ENCODE measurements at places on chromosomes 5 and 9. TPM values are rescaled to one million over a fixed set of nuclear protein-coding genes. Genes with fewer than 3 reads are reported as not detected.
A peak's percentile ranks its signal among the peaks of the same experiment; 100 is the strongest.

SLC36A2 gene
- not detected for total RNA-seq

GRCh38 chr9:111966861-111967291 lies 70.3 kb downstream of the UGCG start:
- DNase-seq = no peak

DNA sequence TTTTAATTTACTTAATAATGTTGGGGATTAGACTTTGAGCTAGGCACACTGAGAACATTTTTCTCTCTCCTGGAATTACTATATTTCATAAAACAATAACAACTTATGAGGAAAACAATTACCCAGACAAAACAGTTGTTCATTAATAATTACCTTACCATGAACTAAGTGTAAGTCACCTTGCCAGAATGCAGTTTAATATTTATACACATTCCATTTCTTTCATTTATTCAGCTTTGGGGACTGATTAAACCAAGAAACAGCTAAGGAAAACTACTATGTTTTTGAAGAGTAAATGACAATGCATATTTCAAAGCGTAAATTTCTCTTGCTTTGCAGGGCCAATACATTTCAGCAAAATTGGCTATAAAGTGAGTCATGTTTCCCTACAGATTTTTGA lies 616.2 kb downstream of the PRELID2 start:
- DNase-seq = no peak

GRCh38 chr5:26329562-26330189 lies 708.7 kb downstream of the CDH9 start:
- DNase-seq = no peak

- no peak for DNase-seq
Observed at GRCh38 chr5:67178085-67178484, 18.5 kb downstream of the CD180 start.

- DNase-seq = no peak
Observed at GRCh38 chr5:166346726-166347374, 1944.6 kb upstream of the WWC1 start.

GRCh38 chr9:107405511-107405910 lies 84.1 kb downstream of the KLF4 start:
- DNase-seq = no peak

- DNase-seq = peak; percentile 18
Observed at GRCh38 chr9:133168432-133168831, 4.7 kb upstream of the GBGT1 start.

SLC25A2 gene
- total RNA-seq = 0.64 TPM

CDO1 gene
- 20.1 TPM for total RNA-seq

DNA sequence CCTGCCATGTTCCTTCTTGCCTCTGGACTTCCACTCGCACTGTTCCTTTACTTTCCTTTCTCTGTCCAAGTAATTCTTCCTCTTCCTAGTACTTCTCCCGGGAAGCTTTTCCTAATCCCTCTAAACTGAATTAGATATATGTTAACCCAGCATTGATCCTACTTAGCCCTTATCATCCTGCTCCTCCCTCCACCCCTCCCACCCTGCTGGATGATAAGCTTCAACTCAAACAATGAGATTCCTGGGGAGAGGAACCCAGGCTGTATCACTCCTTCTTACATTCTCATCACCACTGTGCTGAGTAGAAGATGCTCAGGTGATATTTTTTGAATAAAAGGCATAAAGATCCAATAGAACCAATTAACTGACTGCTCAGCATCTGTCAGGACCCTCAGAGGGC lies 45.7 kb downstream of the CDK5RAP2 start:
- DNase-seq = no peak

DNA sequence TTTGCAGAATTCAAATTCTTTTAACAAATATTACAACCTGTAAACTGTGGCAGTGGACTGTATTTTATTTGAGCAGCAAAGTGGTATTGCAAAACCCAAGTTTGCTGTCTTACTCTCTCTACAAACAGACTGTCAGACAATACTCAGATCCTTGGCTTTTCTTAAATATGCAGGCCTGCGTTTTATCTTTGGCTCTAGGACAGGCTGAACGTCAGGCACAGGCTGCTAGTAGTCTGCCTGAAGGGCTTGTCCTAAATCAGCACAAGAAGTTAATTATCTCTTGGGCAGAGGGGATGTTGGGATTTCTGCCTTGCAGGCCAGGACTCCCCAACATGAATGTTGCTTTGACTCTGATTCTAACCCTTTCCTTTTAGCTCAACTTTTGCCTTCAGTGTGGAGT lies 147.5 kb downstream of the SLIT3 start:
- DNase-seq = no peak

ARHGEF37 gene
- total RNA-seq = 13.3 TPM

DNA sequence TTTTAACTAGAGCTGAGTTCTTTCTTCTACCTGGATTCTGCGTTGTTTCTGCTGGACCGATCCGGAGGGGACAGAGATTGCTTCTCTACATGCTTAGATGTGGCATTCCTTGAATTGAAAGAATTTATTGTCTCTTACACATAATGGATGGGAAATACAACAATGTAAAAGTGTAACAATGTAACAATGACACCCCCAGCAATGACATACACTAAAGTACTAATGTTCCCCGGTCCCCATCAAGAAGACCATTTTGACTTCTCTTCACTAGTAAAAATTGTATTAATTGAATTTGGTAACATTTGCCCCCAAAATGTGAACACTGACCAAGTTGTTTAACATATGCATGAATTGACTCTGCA lies 760.2 kb downstream of the TAF11L14 start:
- no peak for DNase-seq

DNA sequence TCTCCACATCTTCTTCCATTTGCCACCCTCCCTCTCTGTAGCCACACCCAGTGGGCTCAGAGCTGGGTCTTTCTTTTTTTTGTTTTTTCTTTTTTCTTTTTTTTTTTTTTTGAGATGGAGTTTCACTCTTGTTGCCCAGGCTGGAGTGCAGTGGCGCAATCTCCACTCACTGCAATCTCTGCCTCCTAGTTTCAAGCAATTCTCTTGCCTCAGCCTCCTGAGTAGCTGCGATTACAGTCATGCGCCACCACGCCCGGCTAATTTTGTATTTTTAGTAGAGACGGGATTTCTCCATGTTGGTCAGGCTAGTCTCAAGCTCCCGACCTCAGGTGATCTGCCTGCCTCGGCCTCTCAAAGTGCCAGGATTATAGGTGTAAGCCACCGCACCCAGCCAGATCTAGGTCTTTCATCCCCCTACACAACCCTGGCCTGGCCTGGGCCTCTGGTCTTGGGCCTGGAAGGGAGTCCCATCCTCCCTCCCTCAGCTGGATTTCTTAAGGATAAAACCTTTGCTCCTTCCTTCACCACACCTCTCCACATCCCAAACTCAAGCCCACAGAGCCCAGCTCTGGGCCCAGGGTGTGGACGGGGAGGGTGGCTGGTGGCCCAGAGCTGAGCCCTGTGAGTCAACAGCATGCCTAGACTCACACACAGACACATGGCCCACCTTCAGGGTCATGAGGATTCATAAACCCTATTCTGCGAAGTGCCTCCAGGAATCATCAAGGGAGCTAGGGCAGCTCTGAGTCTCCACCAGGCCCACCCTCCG lies 18.8 kb upstream of the KCNIP1 start:
- DNase-seq = no peak

DNA sequence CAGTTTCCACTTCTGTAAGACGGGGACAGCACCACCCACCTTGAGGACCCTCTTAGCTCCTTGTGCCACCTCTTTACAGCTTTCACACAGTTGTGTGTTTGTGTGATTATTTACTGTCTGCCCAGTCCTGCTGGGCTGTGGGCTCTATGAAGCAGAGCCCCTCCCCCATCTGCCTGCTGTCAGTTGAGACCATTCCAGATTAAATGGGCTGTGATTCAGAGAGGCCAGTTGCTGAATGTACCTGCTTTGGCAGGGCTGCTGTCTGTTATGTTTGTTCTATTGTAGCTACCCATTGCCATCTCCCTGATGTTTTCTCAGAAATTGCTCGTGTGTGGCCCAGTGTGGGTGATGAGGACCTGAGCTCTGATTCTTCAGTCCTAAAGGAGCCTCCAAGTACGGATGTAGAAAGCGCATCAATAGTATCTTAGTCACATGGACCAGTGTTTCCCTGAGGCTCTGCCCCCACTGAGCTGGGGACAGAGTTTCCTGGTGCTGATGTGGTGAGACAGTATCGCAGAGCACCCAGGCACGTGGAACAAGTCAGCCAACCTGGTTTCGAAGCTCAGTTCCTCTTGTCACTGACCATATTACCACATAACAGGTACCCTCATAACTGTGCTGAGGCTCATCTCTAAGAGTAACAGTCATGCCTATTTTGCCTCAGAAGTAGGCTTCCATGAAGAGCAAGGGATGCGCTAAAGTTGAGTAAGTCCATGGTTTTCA lies 3.7 kb downstream of the ANGPTL2 start:
- DNase-seq = no peak

DNA sequence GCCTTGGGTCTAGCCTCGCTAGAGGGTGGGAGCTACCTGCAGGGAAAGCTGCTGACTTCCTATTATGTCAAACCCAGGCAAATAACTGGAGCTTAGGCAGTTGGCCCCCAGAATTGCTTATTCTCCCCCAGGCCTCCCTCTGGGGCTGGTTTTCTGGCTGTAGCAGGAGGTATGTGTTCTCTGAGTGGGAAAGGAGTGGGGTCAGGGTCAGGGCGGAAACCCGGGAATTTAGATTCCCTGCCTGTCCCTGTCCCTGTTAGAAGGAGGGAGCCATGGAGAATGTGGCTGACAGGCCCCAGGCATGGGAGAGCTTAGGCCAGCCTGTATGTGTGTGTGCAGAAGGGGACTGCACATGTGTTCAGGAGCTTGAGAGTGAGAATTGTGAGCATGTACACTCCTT lies 13.6 kb upstream of the CXXC5 start:
- DNase-seq = no peak

DNA sequence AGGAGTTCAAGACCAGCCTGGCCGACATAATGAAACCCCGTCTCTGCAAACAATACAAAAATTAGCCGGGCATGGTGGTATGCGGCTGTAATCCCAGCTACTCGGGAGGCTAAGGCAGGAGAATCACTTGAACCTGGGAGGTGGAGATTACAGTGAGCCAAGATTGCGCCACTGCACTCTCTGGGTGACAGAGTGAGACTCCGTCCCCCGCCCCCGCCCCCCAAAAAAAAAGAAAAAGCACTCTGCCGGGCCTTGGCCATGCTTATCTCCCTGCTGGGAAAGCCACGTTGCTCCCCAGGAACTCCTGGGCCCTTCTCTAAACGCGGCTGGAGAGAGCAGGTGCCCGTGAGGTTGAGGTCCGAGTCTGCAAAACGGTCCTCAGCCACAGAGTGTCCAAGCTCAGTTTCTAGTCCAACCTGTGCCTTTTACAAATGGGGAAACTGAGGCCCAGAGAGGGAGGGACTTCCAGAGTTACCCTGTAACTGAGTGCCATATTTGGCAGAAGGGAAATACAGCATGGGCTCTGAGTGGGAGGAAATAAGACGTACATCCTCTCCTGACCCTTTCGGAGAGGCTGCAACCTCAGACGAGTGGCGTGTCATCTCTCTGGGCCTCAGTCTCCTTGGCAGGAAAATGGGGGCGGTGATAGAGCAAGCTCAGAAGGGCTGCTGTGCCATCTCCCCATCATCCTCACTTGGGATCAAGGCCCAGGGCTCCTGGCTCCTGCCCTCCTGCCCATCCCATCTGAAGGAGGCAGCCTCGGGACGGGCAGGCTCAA lies 6.6 kb upstream of the PHYHD1 start:
- no peak for DNase-seq

DNA sequence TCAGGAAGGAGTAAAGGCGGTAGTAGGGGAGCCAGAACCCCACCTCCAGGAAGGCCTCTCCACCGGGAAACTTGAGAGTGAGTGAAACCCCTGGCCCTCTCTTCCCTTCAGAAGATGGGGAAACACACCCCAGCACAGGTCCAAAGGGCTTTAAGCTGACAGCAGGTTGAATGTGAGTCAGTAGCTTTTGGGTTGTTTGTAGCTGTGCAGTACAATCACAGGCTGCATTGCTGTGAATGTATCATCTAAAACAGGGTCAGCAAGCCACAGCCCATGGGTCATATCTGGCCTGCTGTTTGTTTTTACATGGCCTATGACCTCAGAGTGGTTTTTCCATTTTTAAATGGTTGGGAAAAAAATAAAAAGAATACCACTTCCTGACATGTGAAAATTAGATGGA lies 10.0 kb downstream of the OTULINL start:
- no peak for DNase-seq

DNA sequence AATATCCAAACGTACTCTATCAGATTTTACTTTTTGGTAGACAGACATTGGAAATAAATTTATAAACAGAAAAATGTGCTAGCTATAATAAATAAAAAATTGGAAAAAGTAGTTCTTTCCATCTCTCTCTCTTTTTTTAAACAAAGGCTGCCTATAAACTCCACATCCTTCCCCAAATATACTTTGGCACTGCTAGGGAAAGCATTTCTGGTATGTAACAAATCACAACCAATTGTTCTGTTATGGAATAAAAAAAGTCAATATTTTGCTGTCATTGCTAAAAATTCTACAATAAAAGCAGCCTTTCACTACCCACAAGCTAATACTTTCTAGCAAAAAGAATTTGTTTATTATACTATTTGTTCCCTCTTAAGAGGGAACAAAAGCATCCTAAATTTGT lies 169.2 kb upstream of the TARS1 start:
- DNase-seq = no peak

GRCh38 chr5:15521381-15522186 lies 21.6 kb downstream of the FBXL7 start:
- no peak for DNase-seq

- DNase-seq = no peak
Observed at GRCh38 chr5:116583085-116583861, 8.7 kb upstream of the SEMA6A start.

DNA sequence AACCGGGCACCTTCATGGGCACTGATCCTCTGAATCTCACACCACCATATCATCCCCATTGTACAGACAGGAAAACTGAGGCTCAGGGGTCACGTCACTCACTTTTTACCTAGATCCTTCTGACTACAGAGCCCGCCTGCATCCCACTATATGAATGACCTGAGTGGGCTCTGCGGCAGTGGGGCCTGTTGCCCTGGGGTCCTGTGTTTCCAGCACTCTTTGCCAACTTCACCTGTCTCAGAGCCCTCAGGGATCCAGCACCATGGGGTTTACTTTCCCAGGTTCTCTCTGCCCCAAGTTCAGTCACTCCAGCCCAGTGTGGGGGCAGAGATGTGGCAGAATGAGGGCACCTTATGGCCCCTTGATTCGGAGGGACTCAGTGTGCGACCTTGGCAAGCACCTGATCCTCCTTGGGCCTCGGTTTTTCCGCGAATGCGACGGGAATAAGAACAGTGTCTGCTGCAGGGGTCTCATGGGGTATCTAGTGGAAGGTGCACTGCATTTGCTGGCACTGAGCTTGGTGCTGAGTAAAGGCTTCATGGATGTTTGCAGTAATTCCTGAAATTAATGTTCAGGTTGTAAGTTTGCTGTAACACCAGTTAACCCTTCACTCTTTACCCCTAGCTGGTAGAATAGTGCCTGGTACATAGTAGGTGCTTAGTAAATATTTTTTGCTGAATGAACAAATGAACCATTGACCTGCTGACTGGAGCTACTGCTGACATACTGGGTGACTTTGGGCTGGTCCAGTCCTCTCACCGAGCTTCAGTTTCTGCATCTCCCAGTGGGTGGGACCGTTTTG lies 47.1 kb upstream of the BOD1 start:
- no peak for DNase-seq

DNA sequence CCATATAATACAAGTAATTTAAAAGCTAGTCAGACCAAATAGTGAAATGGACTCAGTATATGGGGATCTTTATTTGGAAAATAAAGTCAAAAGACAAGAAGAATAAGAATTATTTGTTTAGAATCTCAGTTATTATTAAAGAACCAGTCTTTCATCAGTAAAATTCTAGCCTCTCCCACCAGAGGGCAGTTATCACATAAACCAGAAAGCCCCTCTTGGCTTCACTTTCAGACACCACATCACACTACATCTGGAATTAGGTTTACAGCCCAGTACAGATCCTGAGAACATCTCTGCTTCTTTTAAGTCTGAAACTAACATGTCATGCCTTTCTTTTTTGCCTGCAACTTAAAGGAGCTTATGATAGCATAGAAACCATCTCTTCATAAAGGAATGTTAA lies 12.2 kb upstream of the HSPB3 start:
- no peak for DNase-seq
